ENCODE measurements at places on chromosomes 11 and 22.

- no peak for DNase-seq
These were observed 8.6 kb upstream of the MMP8 start for GRCh38 chr11:102733232-102733875.

- DNase-seq = no peak
These were observed 3.3 kb downstream of the PRR33 start for GRCh38 chr11:1888347-1888753.

DNA sequence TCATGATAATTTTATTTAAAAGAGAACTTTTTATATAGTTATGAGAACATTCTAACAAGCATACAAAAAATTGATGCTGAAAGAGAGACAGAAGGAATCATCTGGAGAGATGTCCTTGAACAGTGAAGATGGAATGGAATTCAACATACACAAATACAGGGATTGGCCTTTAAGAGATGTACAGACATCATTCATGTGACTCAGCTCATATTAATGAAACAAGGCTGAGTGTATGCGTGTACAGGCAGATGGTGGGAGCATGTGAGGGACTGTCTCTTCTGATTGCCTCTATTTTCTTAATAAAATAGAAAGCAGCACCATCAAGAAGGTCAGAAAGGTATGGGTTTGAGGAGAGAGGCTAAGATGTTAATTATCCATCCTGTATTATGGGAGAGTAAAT, 793.3 kb downstream of the CNTN5 start:
- no peak for DNase-seq

GRCh38 chr22:22752556-22753477, 108.4 kb downstream of the GGTLC2 start:
- DNase-seq = no peak

DNA sequence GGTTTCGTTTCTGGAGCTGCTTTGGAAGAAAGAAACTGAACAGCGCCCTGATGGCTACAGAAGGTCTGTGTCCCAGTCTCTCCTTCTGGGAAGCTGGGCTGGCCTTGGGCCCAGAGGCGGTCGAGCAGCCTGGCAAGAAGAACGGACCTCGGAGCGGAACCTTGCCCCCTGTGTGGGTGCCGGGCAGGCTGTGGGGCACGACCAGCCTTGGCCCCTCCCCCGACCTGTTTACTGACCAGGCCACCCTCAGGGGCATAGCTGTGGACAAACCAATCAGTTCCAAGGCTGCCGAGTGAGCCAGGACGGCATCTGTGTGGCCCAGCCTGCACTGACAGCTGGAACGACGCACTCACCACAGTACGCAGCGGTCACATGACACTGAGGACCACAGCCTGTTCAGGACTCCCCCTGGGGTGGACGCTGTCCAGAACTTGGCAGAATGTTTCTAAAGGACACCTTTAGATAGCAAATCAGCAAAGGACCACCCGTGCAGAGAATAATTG, 7.2 kb downstream of the PIM3 start:
- DNase-seq = no peak

DNA sequence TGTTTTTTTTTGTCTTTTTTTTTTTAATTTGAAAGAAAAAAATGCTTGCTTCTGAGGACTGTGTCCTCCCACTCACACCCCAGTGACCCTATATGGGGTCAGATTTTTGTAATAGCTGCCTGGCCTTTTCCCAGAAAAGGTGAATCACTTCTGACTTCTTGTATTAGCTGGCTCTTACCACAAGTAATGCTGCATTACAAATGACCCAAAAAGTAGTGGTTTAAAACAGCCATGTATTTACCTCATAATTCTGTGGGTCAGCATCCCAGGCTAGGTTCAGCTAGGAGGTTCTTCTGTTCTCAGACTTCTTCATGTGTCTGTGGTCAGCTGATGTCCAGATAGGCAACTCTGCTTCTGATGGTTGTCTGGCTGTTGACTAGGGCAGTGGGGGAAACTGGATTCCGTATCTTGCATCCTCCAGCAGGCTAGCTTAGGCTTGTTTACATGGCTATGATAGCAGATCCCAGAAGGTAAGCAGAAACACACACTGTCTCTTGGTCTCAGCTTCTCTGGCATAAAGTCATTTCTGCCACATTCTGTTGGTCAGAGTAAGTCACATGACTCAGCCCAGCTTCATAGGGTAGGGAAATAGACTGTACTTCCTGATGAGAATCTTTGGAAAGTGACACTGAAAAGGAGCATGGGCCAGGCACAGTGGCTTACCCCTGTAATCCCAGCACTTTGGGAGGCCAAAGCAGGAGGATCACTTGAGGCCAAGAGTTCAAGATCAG, 19.5 kb downstream of the LHFPL7 start:
- DNase-seq = no peak

All from central memory CD8-positive, alpha-beta T cell (primary cell).